ENCODE measurements at places on chromosomes 4 and X. TPM values are rescaled to one million over a fixed set of nuclear protein-coding genes. Genes with fewer than 3 reads are reported as not detected.

Gene CLDN22
- not detected for total RNA-seq

Gene KCND1
- total RNA-seq = 0.59 TPM

Gene SPANXD
- not detected for total RNA-seq

Gene PDLIM3
- total RNA-seq = 307 TPM

Gene GYPE
- total RNA-seq = 0.59 TPM

Gene PRKG2
- 0.15 TPM for total RNA-seq

Gene CXCR3
- total RNA-seq = not detected
